ENCODE measurements at places on chromosomes 11 and 22.

DNA sequence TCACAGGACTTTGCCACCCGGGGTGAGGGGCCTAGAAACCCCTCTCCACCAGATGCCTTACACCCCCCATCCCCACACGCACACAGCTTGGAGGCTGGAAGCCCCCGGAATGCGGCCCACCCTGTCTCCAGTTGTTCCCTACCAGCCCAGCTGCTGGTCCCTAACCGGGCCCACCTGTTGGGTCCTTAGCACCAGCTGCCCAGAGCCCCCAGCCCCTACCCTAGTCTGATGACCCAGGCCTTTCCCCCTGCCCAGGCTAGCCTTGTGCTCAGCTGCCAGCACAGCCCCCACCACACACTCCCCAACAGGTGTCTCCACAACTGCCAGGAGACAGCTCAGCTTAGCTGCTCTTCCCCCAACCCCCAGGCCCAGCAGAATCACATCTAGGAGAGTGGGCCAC, 67.1 kb downstream of the CDKN1C start:
- DNase-seq = no peak

DNA sequence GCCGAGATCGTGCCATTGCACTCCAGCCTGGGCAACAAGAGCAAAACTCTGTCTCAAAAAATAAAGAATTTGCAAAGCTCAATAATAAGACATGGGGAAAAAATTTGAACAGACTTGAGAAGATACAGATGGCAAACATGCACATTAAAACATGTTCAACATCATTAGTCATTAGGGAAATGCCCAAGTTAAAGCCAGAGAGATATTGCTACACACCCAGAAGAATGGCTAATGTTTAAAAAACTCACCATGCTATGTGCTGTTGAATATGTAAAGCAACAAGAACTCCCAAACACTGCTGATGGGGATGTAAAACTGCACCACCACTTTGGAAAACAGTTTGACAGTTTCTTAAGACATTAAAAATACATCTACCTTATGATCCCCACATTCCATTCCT, 12.6 kb downstream of the LRRC75B start:
- no peak for DNase-seq

DNA sequence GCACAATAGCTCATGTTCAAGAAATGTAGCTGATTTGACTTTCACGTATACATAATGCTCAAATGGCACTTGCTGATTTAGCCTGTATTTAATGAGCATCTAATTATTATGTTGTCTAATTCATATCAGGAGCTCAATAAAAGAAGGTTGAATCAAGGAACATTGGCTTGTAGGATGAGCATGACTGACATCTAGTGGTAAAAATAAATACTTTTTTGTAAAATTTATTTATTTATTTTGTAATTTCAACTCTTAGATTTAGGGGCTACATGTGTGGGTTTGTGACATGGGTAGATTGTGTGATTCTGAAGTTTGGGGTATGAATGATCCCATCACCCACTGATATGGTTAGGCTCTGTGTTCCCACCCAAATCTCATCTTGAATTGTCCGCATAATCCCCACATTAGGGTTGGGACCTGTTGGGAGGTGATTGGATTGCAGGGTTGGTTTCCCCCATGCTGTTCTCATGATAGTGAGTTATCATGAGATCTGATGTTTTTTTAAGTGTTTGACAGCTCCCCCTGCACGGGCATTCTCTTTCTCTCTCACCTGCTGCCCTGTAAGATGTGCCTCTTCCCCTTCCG, 1.7 kb upstream of the OR52E5 start:
- no peak for DNase-seq

- DNase-seq = no peak
Measured at GRCh38 chr11:129959687-129960086, 42.9 kb downstream of the PRDM10 start.

- DNase-seq = peak; percentile 15
Measured at GRCh38 chr11:83157594-83158356, 844 bp downstream of the PCF11 start.

Measured in activated CD8-positive, alpha-beta memory T cell treated with anti-CD3 and anti-CD28 coated beads for 4 hours (primary cell).